ENCODE measurements at places on chromosomes 16 and 17.

DNA sequence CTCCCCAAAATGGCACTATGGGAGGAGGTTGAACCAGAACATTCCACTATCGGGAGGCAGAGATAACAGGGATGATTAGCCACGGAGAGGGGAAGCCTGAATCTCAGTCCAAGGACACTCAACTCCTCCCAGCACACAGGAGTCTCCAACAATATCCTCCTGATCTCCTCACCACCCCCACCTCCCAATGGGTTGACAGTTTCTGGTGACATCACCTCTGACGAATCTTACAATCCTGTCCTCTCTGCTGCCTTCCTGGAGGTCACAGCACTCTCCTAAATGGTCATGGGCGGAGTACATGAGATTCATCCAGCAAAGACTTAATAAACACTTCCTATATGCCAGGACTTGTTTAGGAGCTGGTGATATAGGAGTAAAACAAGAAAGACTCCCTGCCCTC is 80.9 kb downstream of the SLC6A2 start:
- DNase-seq: no peak

DNA sequence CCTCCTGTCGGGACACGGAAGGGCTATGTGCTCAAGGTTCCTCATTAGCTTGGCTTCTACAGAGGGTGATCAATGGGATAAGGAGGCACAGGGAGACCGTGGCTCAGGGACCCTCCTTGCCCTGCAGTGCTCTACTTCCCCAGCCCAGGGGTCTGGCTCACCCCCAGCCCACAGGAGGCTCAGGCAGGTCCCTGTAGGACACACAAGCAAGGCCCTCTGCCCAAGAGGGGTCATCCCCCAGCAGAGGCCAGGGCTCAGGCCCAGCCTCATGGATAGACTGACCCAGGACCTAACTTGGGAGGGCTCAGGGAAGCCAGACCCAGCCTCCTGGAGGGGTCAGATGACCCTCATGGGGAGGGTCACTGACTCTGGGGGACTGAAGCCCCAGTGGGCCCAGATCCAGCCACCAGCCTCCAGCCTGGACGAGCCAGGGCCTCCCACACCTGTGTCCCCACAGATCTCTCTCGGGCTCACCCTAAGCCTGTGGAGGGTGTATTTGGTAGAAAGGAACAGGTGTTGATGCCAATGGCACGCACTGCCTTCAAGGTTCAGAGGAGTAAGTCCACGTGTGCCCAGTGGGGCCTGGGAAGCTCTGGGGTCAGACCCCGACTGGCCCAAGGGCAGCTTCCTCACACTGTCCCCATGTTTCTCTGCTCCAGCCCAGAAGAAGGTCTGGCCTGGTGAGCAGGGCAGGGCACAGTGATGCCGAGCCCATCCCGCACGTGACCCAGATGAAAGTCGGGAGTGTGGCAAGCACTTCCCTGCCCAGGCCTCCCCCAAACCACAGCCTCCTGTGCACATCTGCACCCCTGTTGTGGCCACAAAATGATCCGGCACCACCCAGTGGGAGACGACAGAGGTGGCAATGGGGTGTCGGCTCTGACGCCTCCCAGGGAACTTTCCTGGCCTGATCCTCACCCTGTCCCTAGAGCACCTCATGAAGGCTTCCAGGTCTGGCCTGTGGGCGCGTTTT is 10.9 kb upstream of the KRTAP17-1 start:
- DNase-seq: no peak

DNA sequence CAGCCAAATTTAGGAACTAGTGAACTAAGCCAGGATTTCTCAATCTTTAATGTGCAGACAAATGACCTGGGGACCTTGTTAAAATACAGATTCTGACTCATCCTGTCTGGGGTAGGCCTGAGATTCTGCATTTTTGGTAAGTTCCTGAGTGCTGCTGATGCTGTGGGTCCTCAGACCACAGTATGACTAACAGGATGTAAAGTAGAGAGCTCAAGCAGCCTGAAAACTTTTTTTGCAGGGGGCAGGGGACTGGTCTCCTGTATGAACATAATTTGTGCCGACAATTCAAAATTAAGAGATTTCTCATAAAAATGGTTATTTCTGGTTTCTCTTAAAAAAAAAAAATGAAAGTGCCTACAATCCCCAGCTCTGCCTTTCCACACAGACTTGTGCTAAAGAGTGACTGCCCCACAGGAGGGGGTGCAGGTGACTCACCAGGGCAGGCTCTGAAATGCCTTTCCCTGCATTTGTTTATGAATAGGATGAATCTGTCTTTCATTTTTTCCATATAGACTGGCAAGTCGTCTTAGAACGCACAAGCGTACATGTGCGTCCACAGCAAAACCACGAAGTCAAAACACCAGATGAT is 271.5 kb downstream of the PHKB start:
- DNase-seq: no peak

- DNase-seq: no peak
Measured at GRCh38 chr16:71746442-71747046, 22.0 kb upstream of the PHLPP2 start.

DNA sequence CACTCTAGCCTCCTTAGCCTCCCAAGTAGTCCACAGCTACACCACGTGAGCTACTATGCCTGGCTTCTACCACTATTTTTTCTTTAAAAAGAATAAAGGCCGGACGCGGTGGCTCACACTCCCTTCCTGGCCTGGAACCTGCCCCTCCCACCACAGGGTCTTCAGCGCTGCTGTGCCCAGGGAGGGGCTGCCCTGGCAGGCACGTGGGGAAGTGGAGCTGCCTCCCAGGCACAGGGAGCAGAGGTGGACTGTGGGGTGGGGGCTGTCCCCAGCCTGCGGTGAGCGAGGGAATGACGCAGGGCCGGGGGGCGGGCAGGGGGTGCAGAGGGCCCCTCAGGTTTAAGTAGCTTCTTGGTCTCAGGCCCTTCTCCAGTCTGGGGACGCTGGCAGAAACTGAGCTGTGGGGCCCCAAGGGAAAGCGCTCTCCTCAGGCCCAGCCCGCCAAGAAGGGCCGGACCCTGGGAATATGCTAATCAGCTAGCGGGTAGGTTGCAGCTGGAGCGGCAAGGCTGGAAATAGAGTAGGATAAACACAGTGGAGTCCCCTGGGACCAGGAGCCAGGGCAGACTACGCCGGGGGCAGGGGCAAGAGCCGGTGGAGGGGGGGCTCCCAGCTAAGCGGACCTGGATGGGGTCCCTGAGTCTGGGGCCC is 46.8 kb downstream of the TIMM22 start:
- DNase-seq: no peak

GRCh38 chr17:2050300-2051060 is 4.4 kb upstream of the HIC1 start:
- no peak for DNase-seq

DNA sequence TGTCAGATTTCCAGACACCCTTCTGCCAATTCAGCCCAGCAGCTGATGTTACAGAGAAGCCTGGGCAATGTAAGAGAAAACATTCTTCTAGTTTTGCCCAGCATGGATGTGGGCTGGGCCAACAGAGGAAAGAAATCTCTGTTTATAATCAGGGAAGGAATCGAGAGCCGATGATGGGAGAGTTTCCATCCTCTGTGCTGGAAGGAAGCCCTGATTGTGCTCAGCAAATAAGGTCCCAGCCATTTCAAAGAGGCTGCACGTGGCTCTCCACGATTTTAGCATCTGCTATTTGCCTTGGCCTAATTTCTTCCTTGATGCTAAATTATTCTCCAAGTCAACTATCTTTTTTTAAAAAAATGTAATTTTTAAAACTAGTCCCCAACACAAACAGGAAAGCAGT is 70.0 kb downstream of the IRX6 start:
- DNase-seq: no peak

DNA sequence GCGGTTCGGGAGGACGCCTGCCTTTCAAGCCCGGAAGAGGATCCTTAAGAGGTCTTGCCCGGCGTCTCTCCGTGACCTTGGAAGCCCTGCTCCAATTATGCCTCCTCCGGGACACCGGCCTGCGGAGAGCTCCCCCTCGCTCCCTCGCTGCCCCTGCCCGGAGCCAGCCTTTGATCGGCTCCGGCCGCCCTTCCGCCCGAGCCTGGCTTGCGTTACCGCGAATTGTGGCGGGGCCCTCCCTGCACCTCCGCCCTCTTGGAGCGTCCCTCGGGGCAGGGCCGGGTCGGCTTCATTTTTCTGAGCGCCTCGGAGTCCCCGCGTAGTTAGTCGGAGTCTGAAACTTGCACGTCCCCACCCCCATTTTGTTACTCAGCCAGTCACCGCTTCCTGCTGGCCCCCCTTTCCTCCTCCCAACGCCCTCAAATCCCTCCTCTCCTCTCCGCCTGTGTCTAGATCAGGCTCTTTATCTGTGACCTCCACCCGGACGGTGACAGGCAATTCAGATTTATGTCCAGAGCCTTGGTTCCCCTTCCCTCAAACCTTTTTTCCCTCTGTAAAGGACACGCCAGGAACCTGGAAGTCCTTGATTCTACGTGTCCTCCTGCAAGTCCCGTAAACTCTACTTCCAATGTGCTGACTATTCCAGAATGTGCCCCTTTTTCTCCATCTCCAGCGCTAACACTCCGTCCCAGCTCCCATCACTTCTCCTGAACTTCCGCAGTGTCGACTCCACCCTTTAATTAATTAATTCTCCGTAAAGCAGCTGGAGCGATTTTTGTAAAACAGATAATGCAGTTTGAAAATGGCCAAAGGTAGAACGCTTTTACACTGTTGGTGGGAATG is 569 bp upstream of the RABEP2 start:
- DNase-seq: peak; percentile 14

- DNase-seq: no peak
Measured at GRCh38 chr16:20349615-20350014, 2.9 kb downstream of the UMOD start.

DNA sequence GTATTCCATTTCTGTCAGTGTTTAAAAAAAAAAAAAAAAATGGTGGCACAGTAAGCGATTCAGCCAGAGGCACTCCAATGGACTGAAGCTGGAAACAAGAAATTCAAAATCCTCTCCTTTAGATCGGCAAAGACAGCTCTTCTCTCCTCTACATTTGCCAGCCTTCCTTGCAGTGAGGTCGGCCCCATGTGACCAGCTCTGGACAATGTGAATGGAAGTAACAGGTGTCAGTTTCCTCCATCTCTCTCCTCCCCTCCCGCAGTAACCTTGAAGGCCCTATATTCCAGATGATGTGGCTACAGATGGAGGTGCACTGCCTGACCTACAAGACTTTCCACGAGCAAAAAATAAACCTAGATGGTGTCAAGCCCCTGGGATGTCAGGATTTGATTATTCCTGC is 15.0 kb downstream of the CUEDC1 start:
- no peak for DNase-seq

DNA sequence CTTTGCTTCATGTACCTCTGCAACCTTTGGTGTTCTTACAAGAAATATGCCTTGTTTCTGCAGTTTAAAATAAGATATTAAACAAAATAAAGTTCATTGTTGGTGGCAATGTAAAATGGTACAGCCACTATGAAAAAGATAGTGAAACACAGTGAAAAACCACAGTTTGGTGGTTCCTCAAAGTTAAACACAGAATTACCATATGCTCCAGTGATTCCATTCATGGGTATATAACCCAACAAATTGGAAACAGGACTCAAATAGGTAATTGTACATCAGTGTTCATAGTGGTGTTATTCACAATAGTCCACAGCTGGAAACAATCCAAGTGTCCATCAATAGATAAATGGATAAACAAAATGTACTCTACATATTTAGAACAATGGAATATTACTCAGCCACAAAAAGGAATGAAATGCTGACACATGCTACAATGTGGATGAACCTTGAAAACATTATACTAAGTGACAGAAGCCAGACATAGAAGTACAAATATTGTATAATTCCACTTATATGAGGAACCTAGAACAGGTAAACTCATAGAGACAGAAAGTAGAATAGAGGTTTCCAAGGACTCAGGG is 49.2 kb downstream of the CUEDC1 start:
- no peak for DNase-seq

DNA sequence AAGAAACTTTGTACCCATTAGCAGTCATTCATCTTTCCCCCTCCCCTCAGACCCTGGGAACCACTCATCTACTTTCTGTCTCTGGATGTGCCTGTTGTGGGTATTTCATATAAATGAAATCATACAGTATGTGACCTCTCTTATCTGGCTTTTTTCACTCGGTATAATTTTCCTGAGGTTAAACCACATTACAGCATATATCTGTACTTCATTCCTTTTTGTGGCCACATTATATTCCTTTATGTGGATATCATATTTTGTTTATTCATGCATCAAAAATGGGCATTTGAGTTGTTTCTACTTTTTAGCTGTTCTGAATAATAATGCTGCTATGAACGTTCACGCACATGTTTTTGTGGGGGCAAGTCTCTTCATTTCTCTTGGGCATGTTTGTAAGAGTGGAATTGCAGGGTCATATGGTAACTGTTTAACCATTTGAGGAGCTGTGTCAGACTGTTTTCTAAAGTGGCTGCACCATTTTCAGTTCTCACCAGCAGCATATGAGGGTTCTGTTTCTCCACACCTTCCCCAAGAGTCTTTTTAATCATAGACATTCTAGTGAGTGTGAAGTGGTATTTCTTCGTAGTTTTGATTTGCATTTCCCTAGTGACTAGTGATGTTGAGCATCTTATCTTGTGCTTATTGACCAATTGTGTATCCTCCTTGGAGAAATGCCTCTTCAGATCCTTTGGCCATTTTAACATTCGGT is 3.8 kb downstream of the SNX29 start:
- no peak for DNase-seq

DNA sequence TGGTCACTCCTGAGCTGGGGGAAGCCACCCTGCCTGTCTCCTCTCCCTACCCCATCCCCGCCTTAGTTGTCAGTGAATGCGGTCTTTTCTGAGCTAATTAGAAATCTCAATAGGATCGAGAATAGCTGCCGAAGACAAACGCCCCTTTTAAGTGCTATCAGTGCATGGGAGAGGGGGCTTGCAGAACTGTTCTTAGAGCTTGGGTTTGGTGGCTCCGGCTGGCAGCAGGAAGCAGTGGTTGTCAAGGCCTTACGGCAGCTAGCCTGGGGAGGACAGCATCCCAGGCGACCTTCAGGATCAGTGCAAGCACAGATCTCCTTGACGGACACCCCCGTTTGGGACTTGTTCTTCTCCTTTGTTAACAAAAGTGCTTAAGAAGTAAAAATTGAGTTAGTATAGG is 195.1 kb downstream of the CCDC182 start:
- DNase-seq: no peak

DNA sequence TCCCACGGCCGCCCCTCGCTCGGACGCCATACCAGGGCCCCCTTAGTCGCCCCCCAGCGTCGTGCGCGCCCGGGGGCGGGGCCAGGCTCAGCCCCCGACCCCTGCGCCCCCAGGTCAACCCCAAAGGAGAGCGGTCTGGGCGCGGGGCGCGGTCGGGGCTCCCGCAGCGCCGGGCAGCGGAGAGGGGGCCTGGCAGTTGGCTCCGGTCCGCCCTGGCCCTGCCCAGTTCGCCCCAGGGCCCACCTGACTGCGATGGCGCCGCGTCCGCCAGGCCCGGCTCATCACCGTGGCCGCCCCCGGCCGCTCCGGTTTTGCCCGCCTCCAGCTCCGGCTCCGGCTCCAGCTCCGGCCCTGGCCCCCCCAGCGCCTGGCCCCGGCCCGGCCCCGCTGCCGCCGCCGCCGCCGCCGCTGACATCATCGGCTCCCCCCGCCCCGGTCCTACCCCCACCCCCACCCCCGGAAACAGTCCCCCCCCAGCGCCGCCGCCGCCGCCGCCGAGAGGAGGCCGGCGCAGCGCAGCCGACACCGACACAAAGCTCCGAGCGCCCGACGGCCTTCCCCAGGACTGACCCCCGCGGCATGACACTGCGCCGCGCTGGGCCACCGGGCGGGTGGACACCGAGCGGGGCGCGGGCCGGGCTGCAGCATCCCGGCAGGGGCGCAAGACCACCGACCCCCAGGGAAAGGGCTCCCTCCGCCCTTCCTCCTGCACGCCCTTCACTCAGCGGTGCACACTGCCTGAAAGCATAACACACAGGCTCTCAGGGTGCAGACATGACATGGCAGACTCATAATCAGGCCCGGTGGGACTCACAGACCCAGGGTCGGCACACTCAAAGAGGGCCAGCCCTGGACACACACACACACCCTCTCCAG is at the start of gene ZBTB4:
TSS of gene ZBTB4 (minus strand) at position 419 of the 876 bp plus-strand sequence. CDS start 12,830 bp downstream, outside the sequence.
- DNase-seq: no peak
